ENCODE measurements at places on chromosomes 4 and X. TPM values are rescaled to one million over a fixed set of nuclear protein-coding genes. Genes with fewer than 3 reads are reported as not detected.

The RBM46 gene
- total RNA-seq, result not detected

- no peaks in the 10 kb centered on the region for H3K36me3 ChIP-seq
- H3K27ac ChIP-seq, result no peak overlapping the region
- no peak overlapping the region for H3K4me3 ChIP-seq
- no peaks in the 10 kb centered on the region for H3K4me1 ChIP-seq
- H3K27me3 ChIP-seq, result no peaks in the 10 kb centered on the region
Observed at GRCh38 chrX:39481621-39482020, 616.1 kb downstream of the BCOR start.

DNA sequence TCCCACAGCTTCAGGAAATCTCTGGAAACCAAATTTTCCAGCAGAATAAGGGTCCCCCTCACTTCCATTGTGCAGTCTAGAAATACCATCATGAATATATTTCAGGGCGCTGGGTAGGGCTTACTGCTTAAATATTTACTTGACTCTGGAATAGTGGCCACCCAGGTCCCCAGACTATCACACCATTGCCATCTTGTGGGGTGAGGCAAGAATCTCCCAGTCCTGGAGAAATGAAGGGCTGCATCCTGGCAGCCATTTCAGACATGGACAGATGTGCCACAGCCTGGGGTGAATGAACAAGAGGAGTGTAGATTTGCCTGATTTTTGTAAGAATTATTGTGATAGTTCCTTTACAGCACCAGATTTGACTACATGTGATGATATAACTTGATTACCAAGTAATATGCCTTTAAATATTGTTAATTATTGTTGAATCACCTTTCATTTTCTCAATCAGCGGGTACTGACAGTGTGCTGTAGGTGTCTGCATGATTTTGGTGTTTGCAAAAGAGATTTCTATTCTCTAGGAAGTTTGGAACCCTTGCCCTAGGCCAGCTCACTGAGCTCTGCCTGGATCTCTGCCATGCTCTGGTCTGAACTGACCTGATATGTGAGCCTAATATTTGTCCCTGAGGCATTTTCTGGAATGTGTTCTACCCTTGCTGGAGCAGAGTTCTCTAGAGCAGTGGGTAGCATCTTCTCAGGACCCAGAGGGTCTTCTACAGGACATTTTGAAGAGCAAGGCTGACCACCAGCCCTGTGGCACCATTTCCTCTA, 183.4 kb downstream of the KIT start:
- H3K36me3 ChIP-seq, result no peaks in the 10 kb centered on the region
- H3K4me1 ChIP-seq, result no peaks in the 10 kb centered on the region
- no peak overlapping the region for H3K27ac ChIP-seq
- H3K4me3 ChIP-seq, result no peak overlapping the region
- DNase-seq, result no peak

The MAGEA12 gene
- total RNA-seq, result not detected

GRCh38 chr4:137213372-137214173, 318.7 kb downstream of the PCDH18 start:
- H3K27ac ChIP-seq, result no peak overlapping the region
- no peaks in the 10 kb centered on the region for H3K27me3 ChIP-seq
- no peaks in the 10 kb centered on the region for H3K4me1 ChIP-seq
- H3K36me3 ChIP-seq, result no peaks in the 10 kb centered on the region

DNA sequence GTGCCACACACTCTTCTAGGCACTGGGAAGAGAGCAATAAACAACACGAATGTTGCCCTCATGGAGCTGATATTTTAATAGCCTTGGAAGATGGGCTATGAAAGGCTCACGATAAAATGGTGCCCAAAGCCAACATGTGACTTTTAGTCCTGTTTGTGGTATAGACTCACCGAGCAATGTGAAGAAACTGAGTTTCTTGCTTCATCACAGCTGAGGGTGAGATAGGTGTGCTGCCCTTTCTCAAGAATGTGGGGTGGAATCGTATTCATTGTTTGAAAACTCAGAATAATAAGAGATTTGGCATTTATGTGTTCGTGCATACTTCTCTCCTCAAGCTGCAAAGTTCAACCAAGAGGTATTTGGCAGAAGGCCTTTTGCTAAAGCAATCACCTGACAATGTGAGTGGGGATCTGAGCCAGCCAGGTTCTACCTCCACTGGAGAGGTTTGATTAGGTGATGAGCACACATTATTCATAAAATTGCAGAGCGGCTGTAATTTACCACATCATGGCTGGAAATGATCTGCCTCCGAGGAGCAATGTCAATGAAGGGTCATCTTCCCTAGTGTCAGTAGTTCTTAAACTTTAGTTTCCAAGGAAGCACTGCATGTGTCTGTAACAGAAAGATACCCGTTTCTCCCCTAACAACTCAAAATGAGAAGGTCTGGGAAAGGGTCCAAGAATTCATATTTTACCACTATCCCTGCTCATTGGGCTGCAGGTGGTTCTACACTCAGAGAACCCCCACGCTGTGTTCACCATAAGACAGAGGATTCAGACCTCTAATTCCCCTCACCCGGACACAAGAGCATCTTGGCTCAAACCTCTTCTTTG, 41.9 kb upstream of the CBR4 start:
- H3K36me3 ChIP-seq, result no peaks in the 10 kb centered on the region
- H3K4me3 ChIP-seq, result no peak overlapping the region
- DNase-seq, result no peak
- H3K27me3 ChIP-seq, result no peaks in the 10 kb centered on the region
- no peaks in the 10 kb centered on the region for H3K4me1 ChIP-seq

The SEC31A gene
- total RNA-seq, result 130 TPM

The SPP1 gene
- not detected for total RNA-seq

- no peaks in the 10 kb centered on the region for H3K36me3 ChIP-seq
- H3K27ac ChIP-seq, result no peak overlapping the region
- DNase-seq, result no peak
- H3K4me3 ChIP-seq, result no peak overlapping the region
Observed at GRCh38 chr4:150108691-150109090, 30.4 kb downstream of the DCLK2 start.

DNA sequence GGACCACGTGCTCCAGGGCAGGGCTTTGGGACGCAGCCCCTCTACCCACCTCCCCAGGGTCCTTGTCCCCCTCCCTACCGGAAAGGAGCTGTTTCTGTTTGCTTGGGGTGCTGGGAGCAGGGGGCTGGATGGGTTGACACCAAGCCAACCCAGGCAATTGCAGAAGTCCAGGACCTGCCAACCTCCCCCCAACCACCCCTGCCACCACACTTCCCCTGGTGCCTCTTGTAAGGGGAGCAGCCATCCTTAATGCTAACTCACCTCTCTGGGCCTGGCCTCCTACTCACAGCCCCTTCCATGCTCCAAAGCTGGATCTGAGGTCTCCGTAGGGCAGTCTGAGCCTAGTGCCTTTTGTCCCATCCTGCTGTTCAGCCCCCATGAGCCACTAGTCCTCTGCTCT, 631.9 kb downstream of the BCOR start:
- no peak overlapping the region for H3K4me3 ChIP-seq
- no peak overlapping the region for H3K27ac ChIP-seq
- H3K36me3 ChIP-seq, result no peaks in the 10 kb centered on the region
- H3K27me3 ChIP-seq, result no peaks in the 10 kb centered on the region

The SAGE1 gene
- total RNA-seq, result not detected

DNA sequence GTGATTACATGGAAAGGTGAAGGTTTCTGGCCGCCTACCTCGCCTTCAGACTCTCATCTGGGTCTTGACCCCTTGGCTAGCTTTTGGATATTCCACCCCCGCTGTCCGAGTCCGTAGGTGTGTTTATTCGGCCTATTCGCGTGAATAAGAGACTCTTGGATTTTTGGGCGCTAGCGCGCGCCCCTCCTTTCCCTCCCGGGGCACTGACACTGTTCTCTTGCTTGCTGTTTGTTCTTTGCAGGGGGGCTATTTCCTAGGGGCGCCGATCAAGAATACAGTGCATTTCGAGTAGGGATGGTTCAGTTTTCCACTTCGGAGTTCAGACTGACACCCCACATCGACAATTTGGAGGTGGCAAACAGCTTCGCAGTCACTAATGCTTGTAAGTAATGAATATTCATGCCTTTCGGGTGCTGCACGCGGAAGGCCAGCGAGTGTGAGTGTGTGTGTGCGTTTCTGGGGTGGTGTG, 932 bp downstream of the GRIA2 start:
- H3K27ac ChIP-seq, result no peak overlapping the region
- DNase-seq, result no peak
- no peaks in the 10 kb centered on the region for H3K27me3 ChIP-seq

The ARHGAP6 gene
- 1.8 TPM for total RNA-seq

- no peak overlapping the region for H3K4me3 ChIP-seq
- H3K27me3 ChIP-seq, result no peaks in the 10 kb centered on the region
- H3K4me1 ChIP-seq, result no peaks in the 10 kb centered on the region
- DNase-seq, result no peak
- no peak overlapping the region for H3K27ac ChIP-seq
Observed at GRCh38 chr4:116847616-116848015, 237.8 kb downstream of the TRAM1L1 start.

The ARHGAP36 gene
- total RNA-seq, result not detected

DNA sequence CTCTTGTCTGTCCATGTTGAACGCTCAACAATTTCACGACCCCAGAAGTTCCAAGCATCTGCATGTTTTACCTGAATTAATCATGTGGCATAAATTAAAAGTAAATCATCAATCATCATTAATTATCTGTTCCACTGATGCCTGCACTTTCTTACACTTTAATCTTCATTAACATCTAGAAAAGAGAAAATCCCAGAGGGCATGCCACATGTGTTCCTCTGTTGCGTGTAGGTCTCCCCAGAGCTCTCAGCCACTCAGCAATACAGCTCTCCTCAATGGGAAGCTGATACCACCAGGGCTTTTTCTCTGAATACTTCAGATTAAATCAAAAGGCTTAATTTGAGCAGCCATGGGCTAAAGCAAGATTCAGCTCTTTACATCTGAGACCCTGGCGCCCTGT, 722.4 kb upstream of the TENM3 start:
- no peaks in the 10 kb centered on the region for H3K27me3 ChIP-seq
- H3K4me1 ChIP-seq, result no peaks in the 10 kb centered on the region
- no peak for DNase-seq

- no peaks in the 10 kb centered on the region for H3K36me3 ChIP-seq
- no peak overlapping the region for H3K4me3 ChIP-seq
- DNase-seq, result no peak
- no peaks in the 10 kb centered on the region for H3K27me3 ChIP-seq
- H3K4me1 ChIP-seq, result no peaks in the 10 kb centered on the region
- no peak overlapping the region for H3K27ac ChIP-seq
Observed at GRCh38 chrX:40227125-40227524, 129.4 kb upstream of the BCOR start.

DNA sequence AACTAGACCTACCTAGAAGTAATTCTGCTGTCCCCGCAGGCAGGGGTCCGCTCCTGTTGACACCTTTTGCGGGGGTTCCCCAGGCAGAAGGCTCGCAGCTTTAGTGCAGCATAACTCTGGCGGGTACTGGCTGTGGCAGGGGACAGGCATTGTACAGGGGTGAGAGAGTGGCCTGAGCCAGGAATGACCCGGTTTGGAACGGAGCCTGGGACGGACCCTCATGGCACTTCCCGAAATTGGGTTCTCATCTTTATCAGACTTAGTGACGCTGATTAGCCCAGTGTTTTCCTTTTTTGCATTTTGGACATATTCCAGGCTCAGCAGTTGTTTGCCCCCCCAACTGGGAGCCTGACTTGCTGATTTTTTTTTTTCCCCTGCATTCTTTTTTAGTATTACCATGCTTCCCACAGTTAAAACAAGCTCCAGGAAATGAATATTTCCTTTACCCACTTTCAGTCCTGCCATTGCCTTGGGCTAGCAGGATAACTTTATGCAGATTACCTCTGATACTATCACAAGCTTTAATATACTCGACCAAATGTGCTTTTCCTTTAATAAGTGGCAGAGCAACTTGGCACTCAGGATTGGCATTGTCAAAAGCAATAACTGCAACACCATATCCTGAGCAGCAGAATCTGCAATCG, 55.8 kb upstream of the WDR1 start:
- no peak for DNase-seq
- no peaks in the 10 kb centered on the region for H3K36me3 ChIP-seq
- H3K27me3 ChIP-seq, result no peaks in the 10 kb centered on the region

DNA sequence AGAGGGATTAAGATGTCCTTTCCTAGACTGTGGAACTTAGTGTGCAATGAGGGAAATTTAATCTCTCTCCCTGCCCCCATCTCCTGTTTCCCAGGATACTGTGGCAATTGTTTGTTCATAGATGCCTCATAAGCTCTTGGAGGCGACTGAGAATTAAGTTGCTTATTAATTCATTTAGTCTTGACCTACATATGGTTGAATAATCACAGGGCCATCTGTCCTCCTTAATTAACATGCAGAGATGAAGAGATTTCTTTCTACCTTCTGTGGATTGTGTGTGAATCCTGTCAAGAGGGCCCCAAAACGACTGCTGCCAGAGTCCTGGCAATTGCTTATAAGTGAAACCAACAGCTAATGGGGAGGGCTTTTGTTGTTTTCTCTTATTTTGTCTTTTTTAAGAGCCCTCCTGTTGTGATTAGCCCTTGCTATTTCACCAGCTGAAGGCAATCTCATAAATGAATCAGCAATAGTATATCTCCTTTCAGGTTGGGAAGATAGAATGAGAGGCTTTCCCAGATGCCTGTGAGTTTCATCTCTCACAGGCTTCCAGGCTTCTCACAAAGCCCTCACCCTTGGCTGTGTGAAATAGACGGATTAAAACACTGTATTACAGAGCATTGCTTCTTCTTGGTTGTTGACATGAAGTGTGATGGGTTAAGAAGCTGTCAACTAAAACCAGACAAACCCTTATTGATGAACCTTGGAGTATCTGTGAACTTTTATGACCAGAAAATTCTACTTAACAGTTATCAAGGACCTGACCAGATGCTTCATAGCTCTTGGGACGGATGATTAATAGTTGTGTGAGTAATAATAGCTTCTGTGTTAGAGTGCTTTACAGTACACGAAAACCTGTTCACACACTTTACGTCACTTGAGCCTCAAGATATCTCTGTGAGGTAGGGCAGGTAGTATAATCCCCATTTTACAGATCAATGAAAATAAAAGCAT, 58.5 kb downstream of the PGRMC2 start:
- DNase-seq, result no peak
- H3K4me3 ChIP-seq, result no peak overlapping the region
- no peaks in the 10 kb centered on the region for H3K27me3 ChIP-seq
- H3K4me1 ChIP-seq, result no peaks in the 10 kb centered on the region
- H3K36me3 ChIP-seq, result no peaks in the 10 kb centered on the region

GRCh38 chr4:106801386-106801785, 234.7 kb downstream of the DKK2 start:
- no peaks in the 10 kb centered on the region for H3K36me3 ChIP-seq
- DNase-seq, result no peak
- no peak overlapping the region for H3K27ac ChIP-seq
- no peaks in the 10 kb centered on the region for H3K4me1 ChIP-seq
- no peak overlapping the region for H3K4me3 ChIP-seq
- H3K27me3 ChIP-seq, result no peaks in the 10 kb centered on the region

DNA sequence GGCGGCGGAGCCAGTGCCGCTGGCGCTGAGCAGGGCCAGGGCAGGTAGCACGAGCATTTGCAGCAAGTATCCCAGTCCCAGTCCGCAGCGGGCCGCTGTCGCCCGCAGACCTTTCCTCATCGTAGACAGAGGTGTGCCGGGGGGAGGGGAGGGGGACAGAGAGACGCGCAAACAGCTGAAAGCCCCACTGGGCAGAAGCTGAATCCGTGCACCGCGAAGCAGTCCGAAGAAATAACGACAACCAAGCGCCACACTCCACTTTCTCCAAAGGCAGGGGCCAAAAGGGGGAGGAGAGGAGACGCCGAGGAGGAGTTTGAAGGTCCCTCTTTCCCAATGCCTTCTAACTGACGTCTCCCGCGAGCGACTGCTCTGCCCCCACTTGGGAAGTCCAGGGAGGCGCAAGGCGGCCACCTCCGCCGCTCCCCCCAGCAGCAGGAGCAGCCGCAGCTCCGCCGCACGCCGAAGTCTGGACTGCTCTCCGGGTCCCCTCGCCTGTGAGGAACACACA, at the start of gene UNC5C:
Gene UNC5C, minus strand, starts transcription at position 236 of the 508 bp plus-strand sequence.
- no peaks in the 10 kb centered on the region for H3K36me3 ChIP-seq
- H3K4me3 ChIP-seq, result peak within 1 kb of the TSS; percentile 32
- peaks cover 7% of the 10 kb centered on the region for H3K27me3 ChIP-seq
- no peak for DNase-seq
